NCI-H446 treated with DMSO at 0.1 percent for 48 hours (cell line): ENCODE measurements at places on chromosomes 16 and 17.

DNA sequence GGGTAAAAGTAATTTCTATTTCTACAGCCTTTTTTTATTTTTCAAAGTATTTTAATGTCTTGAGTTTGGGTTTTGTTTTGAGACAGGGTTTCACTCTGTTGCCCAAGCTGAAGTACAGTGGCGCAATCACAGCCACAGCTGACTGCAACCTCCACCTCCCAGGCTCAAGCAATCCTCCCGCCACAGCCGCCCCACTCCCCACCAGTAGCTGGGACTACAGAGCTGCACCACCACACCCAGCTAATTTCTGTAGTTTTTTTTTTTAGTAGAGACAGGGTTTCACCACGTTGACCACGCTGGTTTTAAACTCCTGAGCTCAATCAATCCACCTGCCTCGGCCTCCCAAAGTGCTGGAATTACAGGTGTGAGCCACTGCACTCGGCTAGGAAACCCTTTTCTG lies 44.0 kb downstream of the TUBD1 start:
- no peak for DNase-seq

DNA sequence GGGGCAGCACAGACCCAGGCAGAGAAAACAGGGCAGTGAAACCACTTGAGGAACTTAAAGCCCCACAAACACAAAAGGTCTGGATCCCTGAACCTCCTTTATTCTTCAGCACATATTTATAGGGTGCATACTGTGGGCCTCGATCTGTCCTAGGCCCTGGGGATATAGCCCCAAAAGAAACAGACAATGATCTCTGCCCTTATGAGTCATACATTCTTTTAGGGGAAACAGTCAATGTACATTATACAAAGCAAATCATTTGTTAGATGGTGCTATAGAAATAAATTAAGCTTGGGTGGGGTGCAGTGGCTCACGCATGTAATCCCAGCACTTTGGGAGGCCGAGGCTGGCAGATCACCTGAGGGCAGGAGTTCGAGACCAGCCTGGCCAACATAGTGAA lies 10.0 kb upstream of the HES7 start:
- DNase-seq, result no peak

GRCh38 chr17:69516911-69517310 lies 102.4 kb downstream of the MAP2K6 start:
- DNase-seq, result no peak

- no peak for DNase-seq
These were observed 10.9 kb upstream of the ARHGAP23 start for GRCh38 chr17:38417210-38417951.

GRCh38 chr16:66478733-66479511 lies 51.8 kb downstream of the BEAN1 start:
- DNase-seq, result no peak
